Left forelimb (tissue), 1 donor: ENCODE measurements at places on chromosomes 5 and 9.

DNA sequence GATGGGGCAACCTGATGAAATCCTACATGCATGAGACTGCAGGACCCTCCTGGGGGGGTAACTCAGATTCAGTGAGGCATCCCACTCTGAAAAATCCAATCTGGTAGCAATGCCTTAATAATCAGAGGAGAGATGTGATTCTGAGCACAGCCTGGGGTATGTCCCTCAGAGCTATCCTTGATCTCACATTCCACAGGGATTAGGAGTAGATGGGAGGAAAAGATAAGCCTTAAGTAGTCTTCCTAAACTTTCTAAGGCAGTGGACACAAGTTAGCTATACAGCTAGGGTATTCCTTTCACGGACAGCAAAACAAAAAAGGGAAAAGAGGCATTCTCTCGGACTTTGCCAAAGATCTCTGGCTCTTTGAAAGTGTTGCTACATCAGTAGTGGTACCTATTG, 3.9 kb upstream of the SPATA9 start:
- DNase-seq, result no peak

GRCh38 chr9:99231711-99232110, 9.6 kb downstream of the SEC61B start:
- DNase-seq, result no peak

DNA sequence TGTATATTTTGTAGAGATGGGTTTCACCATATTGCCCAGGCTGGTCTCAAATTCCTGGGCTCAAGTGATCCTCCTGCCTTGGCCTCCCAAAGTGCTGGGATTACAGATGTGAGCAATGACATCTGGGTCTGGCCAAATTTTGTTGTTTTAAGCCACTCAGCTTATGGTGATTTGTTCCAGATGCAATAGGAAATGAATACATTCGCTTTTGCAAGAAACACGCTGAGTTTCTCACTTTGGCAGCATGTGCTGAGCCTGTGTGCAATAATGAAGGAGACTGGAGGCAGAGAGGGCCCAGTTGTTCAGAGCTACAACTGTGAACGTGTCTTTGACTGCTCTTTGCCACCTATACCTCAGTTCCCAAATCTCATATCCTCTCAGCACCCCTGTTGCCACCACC, 56.4 kb downstream of the KIF4B start:
- DNase-seq, result no peak

DNA sequence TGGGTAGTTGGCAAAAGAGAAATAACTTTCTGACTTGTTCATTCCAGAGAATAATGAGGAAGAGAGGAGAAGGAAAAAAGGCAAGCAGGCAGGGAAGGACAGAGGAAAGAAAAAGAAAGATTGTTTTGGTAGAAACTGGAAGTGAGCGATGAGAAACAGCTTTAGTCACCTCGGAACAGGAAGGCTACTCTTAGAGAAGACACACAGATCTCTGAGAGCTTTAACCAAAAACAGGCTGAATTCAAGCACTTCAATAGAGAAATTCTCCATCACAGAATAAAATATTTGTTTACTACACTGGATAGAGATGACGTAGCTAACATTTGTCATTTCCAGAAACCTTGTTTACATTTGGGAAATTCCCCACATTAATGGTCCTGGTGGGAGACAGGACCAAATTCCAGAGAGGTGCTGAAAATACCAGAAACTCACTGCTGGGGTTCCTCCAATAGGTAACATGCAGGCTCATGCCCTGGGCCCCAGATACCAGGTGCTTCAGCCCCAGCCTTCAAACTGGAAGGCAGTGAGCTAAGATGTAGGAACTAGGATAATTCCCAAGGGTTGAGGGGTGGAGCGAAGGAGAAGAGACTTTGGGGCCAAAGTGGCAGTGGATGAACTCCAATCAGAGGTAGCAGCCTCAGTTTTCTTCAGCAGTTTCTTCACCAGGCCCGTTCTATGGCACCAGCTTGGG, 227.7 kb upstream of the GRAMD2B start:
- DNase-seq, result no peak

DNA sequence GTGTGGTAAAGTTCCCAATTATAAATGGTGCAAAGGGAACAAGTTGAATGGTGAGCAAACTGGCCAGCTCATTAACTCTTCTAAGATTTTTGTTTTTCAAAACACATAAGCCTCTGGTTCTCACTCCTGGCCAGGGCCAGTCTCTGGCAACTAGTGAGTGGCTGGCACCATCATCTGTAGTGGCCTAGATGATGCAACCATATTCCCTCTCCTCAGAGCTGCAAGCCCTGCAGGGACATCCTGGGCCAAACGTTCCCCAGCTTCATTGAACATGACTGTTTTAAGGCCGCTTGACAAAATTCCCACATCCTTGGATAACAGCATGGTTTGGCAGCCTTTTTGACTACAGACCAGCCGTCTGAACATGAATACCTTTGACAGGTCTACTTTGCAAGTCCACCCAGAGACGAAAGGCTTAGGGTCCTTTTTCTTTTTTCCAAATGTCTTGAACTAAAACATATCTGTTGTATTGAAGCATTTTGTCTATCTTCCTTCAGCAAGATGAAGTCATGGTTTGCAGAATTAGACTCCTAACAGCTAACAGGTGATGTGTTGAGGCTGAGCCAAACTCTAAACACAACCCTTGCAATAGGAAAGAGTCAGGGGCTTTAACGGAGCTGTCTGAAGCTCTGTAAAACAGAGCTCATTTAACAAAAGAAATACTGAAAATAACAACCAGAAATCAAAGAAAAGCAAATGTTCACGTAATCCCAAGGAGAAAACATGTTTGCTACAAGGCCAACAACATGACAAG, 23.8 kb downstream of the MACROH2A1 start:
- no peak for DNase-seq

GRCh38 chr5:82811490-82811889, 265.7 kb downstream of the TMEM167A start:
- DNase-seq, result no peak

DNA sequence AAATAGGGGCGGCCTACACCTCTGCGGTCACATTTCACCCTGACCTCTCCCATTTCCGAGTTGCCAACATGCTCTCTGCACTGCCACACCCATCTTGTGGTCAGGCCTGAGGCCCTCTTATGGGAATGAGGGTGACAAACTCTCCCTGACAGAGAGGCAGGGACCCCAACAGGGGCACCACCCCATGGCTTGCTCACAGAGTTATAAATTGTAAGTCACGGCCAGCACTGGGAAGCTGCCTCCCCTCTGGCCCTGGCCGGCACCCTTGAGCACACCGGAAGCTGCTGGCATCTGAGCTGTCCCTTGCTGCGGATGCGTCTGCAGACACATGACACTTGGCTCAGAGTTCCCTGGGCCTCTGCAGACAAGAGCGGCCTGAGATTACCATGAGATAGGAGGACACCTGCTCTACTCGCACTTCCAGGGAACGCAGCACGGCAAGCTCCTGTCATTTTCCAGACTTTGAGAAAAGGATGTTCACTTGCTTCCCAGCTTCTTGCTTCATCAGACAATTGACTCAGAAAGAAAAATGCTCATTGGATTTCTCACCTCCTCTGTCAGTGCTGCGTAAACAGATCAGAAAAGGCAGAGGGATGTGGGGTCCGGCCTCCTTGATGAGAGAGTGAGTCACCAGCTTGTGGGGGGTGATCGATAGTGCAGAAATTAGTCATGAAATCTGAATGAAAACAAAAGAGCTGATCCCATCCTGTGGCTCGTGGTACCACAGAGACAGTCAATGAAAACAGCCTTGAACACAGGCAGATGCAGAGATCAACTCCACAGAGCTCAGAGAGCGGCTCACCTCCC, 269.8 kb downstream of the SYK start:
- DNase-seq, result no peak

DNA sequence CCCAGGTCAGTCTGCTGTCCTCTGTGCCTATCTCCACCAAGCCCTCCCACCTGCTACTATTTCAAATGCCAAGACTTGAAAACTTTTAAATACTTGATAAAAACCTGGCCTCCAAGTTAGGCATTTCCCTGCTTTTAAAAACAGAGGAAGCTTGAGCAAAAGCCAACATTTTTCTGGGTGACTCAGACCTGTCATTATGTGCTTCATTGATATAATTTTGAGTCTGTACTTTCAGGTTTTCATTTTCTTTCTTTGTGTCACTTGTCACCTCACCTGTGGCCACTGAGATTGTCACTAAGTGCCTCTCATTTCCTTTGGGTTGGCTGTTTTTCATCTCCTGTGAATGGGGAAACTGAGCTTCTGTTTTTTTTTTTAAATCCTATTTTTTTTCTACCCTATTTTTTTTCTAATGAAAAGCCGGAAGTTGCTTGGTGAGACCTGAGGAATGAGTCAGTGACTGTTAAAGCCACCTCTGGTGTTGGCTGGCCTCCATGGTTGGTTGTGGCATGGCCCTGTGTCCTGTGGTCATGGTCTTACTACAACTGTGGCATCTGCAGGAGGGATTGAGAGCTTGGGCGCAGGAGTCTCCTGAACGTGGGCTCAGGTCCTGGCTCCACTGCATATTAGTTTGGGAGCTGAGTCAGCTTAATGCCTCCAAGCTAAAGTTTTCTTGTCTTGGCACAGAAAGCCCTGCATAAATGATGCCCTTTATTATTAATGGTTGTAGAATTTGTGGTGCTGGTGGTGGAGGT, 56.7 kb downstream of the ARHGAP26 start:
- DNase-seq, result no peak

GRCh38 chr9:73234008-73234360, 82.3 kb downstream of the ANXA1 start:
- no peak for DNase-seq

DNA sequence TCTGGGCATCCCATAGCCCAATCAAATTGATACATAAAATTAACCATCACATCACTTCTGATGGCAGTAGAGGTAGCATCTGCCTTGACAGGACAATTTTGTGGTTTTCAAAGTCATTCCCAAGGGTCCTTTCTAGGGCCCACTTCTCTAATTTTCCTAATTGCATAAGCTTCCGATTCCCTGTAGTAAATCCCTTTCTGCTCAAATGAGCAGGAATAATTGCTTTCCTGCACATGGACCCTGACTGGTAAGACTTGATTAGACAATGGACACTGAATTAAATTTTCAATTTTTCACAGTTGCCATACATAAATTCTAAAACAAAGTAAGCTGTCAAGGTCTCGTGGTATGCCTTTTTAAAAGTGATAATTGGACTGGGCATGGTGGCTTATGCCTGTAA, 22.0 kb upstream of the IL17B start:
- no peak for DNase-seq

DNA sequence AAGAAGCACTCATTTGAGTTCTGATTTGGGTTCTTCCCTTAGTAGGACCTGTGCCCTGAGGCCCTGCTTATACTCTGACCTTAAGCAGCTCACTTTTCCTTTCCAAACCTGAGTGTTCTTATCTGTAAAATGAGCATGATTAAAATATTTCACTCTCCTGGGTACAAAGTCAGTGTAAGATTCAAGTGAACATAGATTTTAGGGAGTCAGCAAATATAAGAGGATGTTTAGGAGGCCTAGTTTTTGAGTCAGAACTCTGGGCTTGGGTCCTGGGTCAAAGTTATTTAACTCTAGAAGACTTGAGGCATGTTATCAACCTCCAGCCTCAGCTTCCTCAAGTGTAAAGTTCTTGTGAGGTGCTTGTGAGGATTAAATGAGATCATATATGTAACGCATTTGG, 8.7 kb upstream of the SPARC start:
- no peak for DNase-seq

DNA sequence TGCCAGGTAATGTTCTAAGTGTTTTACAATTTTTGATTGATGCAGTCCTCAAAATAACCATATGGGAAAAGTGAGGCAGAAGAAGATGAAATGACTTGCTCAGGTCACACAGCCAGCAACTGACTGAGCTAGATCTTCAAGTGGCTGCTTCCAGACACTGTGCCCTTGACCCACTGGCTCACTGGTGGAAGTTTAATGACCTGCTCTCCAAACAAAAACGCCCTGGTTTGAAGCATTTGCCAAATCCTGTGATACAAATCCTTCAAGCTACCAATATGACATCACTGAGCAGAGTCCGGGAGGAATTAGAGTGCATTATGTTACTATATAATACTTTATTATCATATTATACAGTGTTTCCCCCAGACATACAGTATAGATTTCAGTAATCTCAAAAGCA, 459.4 kb downstream of the GADD45G start:
- no peak for DNase-seq

- DNase-seq, result no peak
These were observed 43.6 kb downstream of the BASP1 start for GRCh38 chr5:17261075-17261474.

- no peak for DNase-seq
These were observed 580.2 kb upstream of the PTPRD start for GRCh38 chr9:11192993-11193392.
